ENCODE measurements at places on chromosomes 12 and 14.

DNA sequence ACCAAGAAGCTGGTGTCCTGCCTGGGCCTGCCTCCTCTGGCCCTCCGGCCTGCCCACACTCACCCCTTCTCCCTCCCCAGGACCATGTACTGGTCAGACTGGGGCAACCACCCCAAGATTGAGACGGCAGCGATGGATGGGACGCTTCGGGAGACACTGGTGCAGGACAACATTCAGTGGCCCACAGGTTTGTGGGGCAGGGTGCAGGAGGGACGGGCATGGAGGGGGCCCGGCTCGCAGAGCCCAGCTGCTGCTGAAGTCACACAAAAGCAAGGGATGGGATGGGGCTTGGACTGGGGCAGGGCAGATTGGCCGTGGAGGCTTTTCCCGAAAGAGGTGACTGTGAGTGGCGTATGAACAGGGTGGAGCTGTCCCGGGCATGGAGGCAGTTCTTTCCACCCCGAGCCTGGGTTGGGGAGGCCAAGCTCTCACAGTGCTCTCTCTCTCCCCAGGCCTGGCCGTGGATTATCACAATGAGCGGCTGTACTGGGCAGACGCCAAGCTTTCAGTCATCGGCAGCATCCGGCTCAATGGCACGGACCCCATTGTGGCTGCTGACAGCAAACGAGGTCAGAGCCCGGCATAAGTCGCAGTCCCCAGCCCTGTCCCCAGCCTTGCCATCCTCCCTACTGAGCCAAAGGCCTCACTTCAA, 7.8 kb upstream of the NXPH4 start:
- no peak for DNase-seq

GRCh38 chr14:76844223-76844622, 18.0 kb downstream of the LRRC74A start:
- DNase-seq: no peak

GRCh38 chr14:25094171-25094907, 44.4 kb upstream of the STXBP6 start:
- DNase-seq: no peak

DNA sequence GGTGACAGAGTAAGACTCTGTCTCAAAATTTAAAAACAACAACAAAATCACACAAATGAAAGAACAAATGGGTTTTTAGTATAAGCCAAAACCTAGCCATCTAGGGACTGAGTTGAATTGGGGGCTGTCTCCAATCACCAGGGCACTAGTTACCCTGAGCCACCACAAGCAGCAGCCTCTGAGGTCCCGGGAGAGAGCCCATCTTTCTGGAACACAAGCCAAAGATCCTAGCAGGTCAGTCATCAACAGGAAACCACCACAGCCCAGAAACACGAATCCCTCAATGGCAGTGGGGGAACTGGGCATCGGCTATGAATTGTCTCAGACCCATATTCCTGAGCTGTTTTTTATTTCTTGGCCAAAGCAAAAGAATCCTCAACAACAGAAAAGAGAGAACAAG, 75.3 kb downstream of the KDM2B start:
- no peak for DNase-seq

- DNase-seq: peak; percentile 36
Measured at GRCh38 chr14:76352639-76353281, 23.2 kb upstream of the ESRRB start.

- no peak for DNase-seq
Measured at GRCh38 chr12:64740646-64741045, 18.6 kb downstream of the GNS start.

DNA sequence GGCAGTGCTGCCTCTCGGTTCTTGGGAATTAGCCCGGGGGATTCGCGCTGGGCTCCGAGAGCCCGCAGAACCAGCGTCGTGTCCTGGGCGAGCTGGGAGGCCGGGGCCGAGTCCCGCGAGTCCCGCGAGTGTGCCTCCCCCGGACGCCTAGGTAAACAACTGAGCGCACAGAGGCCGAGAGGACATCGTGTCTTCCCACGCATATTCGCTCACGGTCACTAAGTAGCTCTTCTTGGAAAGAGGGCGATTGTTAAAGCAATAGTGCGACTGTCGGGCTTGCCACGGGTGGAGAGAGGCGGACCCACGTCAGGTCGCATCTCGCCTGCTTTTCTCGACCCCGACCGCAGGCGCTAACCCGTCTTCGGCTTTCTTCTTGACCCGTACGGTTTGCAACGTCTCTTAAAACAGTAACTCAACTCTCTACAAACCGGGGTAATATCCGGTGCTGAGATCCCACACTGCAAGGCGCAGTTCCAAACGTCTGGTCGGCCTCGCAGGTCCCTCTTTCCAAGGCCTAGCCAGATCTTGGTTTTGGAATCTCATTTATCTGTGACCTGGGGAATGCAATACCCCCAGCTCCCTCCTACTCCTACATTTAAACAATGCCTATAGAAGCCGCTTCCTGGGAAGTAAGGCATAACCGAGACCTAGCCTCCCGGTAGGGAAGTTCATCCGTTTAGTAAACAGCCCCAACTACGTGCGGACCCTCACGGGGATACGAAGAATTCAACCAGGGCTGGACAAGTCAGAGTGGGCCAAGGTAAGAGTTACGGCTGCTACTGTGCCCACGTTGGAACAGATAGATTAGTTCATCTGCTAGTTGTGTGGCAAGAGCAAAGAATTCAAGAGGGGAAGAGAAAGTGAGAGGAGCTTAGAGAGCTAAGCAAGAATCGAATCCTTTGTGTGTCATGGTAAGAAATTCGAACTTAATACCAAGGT, 736 bp upstream of the PHLDA1 start:
- no peak for DNase-seq

DNA sequence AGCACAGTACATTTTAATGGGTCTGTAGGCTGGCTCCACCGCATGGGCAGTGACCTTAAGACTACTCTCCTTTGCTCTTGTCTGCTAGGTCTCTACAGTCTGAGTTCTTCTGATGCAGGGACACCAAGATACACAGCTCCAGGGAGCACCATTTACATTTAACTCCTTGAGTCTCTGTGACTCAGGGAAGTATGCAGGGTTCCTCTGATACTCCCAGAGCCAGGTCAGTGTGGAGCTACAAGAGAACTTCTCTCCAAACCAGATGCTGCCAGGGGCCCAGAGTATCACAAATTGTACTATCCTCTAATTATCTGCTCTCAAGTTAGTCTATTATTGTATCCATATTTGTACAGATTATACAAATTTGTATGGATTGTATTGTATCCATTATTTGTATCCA, 15.2 kb downstream of the ZFP36L1 start:
- no peak for DNase-seq

GRCh38 chr12:49294086-49294803, 702 bp upstream of the PRPH start:
- DNase-seq: no peak

DNA sequence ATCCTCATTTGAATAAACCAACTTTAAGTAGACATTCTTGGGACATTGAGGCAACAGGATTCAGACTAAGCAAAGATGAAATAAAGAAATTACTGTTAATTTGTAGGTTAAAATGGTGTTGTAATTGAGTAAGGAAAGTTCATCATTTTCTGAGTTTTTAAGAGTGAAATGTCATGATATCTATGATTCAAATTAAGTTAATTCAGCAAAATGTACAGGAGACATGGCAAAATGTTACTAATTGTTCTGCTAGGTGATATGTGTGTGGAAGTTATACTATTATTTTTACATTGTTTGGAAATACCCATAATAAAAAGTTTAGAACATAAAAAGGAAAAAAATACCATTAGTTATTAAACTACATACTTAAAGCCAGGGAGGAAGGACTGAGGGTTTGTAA, 55.0 kb upstream of the EGLN3 start:
- no peak for DNase-seq

DNA sequence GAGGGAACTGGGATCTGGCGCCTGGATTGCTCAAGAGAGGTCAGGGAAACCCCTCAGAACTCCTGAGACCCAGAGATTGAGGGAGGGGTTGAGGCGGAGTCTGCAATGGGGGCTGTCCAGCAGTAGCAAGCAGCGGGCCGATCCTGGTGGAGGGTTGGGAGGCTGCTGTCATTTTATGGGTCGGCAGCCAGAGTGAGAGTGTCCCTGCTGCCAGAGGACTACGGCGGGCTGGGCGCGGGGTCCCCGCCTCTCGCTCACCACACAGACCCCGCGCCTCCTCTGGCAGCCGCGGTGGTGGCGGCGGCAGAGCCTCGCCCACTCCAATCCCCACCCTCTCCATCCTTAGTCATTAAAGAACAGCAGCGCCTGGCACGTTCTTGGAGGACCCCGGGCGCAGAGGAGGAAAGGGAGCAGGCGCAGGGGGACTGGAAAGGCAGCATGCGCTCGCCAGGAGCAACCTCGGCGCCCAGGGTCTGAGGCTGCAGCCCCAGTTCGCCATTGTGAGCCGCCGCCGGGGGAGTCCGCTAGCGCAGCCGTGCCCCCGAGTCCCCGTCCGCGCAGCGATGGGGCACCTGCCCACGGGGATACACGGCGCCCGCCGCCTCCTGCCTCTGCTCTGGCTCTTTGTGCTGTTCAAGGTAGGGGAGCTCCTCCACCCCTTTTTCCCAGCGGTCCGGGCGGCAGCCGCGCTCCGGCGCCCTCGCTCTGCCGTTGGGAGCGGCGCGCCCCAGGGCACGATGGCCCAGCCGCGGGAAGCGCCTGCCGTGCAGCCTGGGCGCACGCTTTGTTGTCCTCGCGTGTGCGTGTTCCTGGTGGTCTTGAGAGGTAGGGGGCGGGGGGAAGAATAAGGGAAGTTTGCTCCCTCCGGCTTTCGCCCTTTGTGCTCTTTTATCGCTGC, at the start of gene PTPRO:
TSS of gene PTPRO (plus strand) at position 345 of the 898 bp plus-strand sequence.
- DNase-seq: no peak

- no peak for DNase-seq
Measured at GRCh38 chr12:27336282-27336653, 3.6 kb downstream of the BMAL2 start.

- DNase-seq: no peak
Measured at GRCh38 chr12:38053655-38054464, 262.7 kb upstream of the ALG10B start.

- DNase-seq: no peak
Measured at GRCh38 chr12:54368025-54368708, 3.9 kb upstream of the GPR84 start.

- DNase-seq: no peak
Measured at GRCh38 chr12:40834321-40834720, 142.1 kb downstream of the CNTN1 start.

GRCh38 chr12:5442251-5443006, 10.5 kb downstream of the NTF3 start:
- no peak for DNase-seq

DNA sequence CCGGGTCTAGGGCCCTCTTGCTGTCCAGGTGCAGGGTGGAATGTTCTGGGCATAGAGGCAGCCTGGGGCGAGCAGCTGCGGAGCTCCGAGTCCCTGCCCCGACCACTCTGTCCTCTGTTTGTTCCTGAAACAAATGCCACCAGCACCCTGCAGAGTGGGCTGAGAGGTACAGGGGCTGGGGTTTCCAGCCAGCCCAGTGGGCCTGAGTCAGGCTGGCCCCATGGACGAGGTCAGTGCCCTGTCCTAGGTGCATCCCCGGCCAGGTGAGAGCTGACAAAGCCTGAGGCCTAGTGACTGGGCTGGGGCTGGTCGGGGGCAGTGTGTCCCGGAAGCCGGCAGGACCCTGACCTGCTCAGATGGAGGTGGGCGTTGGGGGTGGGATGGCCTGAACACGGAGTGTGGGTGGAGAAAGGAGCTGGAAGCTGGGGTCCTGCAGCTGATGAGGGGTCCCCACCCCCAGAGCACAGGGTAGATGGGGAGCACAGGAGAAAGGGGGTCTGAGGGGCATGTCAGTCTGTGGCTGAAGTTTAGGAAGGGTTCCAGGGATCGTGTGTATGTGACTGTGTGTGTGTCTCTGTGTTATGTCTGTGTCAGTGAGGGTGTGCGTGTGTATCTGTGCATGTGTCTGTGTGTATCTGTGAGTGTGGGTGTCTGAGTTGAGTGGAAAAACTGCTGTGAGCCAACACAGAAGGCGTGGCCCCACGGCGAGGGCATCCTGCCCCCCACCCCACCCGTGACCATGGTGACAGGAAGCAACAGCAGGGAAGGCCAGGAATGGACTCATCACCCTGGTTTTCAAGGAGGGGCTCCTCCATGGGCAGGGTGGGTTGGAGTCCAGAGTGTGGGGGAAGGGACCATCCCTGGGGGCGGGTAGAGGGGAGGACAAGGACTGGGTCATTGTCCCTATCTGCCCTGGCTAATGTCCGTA, 2.4 kb upstream of the CRIP1 start:
- peak; percentile 39 for DNase-seq

DNA sequence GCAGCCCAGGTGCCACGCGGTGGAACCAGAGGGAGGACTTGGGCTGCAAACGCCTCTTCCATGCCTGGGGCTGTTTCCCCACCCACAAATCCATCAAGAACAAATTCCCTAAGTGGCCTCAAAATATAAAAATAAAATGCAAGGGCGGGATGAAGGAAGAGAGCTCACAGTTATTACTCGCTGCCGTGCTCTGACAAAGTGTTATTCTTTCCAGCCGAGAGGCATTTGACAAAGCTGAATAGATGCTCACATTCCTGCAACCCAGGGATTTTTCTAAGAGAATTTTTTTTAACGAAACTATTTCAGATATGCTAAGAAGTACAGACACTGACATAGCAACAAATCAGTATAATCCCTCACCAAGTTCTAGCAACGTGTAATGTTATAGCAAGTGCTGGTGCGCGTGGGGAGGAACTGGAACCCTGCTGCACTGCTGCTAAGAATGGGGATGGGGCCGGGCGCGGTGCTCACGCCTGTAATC, 70.7 kb downstream of the SCARB1 start:
- DNase-seq: no peak

GRCh38 chr12:130126023-130126432, 36.2 kb upstream of the FZD10 start:
- no peak for DNase-seq

GRCh38 chr12:63994704-63995103, 150.2 kb downstream of the SRGAP1 start:
- no peak for DNase-seq

- no peak for DNase-seq
Measured at GRCh38 chr12:127657036-127657435, 609.9 kb upstream of the TMEM132C start.

GRCh38 chr14:36971263-36971855, 201.0 kb downstream of the SLC25A21 start:
- no peak for DNase-seq

DNA sequence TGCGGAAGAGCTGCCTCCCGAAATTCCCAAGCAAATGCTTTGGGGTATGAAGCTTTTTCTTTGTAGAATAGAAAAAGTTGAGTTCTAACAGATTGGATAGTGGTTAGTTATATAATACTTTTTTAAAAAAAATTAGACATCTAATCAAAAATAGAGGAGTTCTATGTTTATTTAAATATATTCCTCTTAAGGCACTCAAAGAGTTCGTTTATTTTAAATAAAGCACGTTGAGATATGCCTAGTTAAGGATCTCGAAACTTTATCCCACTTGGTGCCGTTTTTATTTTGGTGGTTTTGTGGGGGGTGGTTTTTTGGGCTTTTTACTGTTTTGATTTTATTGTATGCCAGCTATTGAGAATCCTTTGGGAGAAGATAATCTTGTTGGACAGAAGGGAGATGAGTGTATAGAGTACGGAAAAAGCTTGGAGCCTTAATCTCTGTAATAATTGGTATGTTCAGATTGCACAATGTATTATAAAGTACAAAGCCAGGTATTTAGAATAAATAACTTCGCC, 10.7 kb upstream of the SNAPC1 start:
- no peak for DNase-seq

- no peak for DNase-seq
Measured at GRCh38 chr12:120972870-120973543, 5.3 kb upstream of the HNF1A start.

Measured in activated CD4-positive, CD25-positive, alpha-beta regulatory T cell (primary cell).